ENCODE measurements at places on chromosomes 2 and 18.

GRCh38 chr2:237137626-237138323, 52.1 kb downstream of the COPS8 start:
- DNase-seq: no peak

DNA sequence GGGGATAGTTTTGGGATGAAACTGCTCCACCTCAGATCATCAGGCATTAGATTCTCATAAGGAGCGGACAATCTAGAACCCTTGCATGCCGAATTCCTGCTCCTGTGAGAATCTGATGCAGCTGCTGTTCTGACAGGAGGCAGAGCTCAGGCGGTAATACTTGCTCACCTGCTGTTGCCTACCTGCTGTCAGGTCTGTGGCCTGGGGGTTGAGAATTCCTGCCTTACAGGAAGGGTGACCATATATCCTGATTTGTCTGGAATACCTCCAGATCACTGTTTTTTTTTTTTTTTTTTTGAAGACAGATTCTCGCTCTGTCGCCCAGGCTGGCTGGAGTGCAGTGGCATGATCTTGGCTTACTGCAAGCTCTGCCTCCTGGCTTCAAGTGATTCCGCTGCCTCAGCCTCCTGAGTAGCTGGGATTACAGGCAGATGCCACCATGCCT, 21.7 kb downstream of the ACSL3 start:
- no peak for DNase-seq

GRCh38 chr2:149122516-149122915, 84.0 kb downstream of the LYPD6B start:
- no peak for DNase-seq

- no peak for DNase-seq
Measured at GRCh38 chr2:222572751-222573174, 83.1 kb downstream of the FARSB start.

- no peak for DNase-seq
Measured at GRCh38 chr2:209113026-209113425, 310.8 kb upstream of the MAP2 start.

DNA sequence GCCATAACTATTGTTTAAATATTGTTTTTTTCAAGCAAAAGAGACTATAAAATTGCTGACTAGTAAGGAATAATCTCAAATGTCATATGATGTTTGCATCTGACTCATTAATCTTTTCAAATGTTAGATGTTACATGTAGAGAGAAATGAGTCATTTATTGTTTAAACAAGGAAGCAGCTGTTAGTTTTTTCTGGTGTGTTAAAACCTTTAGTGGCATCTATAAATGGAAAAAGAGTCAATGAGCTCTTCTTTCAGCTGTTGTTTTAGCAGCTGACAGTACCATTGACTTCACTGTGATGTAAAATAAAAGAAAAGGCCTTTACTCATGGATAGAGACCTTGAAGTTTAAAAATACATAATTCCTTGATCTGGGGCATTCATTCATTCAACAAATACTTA, 1.8 kb upstream of the KLHL41 start:
- DNase-seq: no peak

- DNase-seq: peak; percentile 6
Measured at GRCh38 chr2:132669908-132670495, at the start of gene LYPD1. Gene LYPD1 (minus strand): TSS chr2:132670205. CDS start chr2:132669932, 273 bp downstream.

DNA sequence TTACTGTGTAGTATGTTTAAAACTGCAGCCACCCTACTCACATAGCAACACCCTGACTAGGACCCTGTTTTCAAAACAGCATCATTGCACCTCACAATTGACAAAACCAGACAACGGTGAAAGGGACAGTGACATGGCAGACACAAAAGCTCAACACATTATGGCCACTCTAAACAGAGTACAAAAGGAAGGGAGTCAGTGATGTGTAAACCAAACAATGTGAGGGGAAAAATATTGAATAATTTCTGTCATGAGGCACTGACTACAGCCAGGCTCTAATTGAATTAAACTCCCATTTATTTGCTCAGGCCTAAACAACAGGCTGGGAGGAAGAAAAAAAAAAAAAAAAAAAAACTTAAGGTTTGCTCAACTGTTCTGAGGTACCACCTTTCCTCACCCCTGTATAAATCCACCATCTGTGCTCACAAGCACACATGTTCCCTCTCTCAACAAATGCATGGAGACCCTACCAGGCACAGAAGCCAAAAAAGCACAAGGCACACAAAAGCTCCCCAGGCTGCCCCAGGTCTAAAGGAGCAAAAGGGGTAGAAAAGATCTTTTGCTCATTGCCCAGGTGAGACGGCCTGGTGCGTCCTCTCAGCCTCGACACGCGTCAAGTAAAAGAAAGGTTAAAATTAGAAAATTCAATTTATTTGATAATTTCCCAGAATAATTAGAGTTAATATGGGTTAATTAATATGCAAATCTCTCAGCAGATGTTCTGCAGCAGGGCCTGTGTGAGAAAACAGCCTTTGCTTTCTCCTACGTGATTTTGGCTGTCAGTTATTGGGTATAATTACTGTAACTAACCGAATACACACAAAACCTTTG, 80.9 kb downstream of the ZEB2 start:
- no peak for DNase-seq

GRCh38 chr2:171794918-171795317, 99.1 kb downstream of the SLC25A12 start:
- DNase-seq: no peak

DNA sequence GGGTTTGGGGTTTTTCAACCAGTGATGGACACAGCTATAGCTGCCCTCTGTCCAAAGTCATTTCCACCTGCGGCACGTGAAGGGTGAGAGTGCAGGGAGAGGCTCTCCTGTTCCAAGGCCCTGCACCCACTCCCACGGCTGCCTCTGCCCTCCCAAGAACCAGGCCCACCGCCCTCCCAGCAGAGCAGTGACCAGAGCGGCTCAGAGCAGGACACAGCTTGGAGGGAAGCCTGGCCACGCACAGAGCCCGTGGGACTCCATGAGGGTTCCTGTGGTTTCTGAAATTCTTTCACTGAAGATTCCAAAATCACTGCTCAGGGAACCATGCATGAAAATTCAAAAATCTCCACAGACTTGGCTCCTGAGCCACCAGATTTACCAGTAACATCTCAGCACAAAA, 67.3 kb upstream of the SALL3 start:
- no peak for DNase-seq

GRCh38 chr2:2333076-2333475, 2.0 kb upstream of the MYT1L start:
- no peak for DNase-seq

DNA sequence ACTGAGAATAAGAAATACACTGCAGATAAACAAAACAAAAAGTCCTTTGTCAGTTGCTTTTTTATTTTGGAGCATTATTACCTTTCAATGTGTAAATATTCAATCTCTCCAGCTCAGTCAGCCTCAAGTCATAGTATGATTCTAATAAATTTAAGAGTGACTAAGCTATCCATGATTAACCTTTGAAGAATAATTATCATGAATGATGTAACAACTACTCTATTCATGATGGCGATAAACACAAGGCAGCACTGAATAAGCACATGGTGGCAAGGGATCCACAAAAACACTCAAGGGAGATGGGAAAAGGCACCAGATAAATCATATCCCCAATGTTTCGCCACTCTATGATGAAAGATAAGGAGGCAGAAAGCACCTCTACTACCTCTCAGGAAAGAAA, 67.0 kb downstream of the MAP4K3 start:
- DNase-seq: no peak

- no peak for DNase-seq
Measured at GRCh38 chr2:57370882-57371585, 675.6 kb upstream of the VRK2 start.

DNA sequence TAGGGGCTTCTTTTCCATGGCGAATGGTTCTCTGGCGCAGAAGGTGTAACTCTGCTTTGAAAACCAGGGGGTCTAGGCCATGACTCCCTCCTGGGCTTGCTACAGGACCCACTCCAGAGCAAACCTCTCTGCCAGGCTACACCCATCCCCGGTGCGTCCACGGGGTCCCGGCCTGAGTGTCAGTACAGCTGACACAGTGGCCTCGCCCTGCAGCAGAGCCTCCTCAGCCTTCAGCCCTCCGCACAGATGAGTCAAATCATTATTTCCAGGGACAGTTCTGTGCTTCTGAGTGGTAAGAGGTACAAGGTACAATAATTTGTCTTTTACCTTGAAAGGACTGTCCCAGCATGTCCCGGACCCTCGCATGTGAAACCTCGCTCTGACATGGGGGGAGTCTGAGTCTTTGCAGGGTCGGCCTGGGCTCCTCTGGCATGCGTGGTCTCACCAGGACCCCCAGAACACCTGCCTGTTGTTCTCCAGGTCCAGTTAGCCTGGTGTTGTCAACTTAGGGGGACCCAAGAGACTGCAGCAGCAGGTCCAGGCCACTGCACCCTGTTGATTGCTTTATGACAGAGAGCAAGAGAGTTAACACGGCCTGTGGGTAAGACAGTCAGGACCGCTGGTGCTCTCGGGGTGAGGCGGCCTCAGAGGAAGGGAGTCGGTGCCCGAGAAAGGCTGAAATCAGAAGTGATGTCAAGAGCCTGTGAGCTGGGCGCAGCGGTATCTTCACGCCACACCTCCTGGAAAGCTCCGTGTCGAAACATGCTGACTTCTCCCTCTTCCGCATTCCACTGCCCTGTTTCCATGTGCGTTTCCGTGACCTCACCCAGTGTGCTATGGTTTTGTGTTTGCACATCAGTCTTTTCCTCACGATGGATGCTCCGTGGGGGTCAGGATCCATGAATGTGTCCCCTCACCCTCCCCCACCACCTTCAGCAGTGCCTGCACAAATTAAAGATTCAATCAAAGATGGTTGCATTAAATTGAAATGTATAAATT, 340.1 kb downstream of the EIPR1 start:
- DNase-seq: no peak

GRCh38 chr18:37332219-37332618, 233.4 kb downstream of the CELF4 start:
- DNase-seq: no peak

GRCh38 chr2:64018701-64019082, 536 bp downstream of the VPS54 start:
- DNase-seq: peak; percentile 59

- no peak for DNase-seq
Measured at GRCh38 chr2:28053597-28053996, 163.1 kb downstream of the BABAM2 start.

DNA sequence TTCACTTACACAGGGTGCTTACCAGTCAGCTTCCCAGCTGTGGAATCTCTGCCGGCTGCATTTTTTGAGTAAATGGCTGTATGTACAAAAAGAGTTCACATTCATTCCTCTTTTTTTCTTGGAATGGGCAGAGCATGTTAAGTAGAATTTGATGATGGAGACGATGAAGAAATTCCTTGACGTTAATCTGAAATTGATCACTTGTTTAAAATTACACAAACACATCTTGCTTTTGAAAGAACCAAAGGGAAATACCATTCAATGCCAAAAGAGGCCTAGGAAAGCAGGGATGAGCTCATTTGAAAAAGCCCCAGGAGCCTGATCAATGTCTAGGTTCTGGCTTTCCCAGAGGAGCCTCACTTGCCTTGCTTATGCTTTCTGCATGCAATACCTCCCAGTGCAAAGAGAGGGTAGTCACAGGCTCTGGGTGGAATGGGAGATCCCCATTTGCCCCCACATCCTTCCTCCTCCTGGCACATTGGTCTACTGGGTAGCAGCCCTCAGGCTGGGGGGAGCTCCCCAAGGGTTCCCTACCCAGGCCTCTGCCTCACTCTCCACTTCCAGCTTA, 12.3 kb upstream of the SMAD7 start:
- no peak for DNase-seq

DNA sequence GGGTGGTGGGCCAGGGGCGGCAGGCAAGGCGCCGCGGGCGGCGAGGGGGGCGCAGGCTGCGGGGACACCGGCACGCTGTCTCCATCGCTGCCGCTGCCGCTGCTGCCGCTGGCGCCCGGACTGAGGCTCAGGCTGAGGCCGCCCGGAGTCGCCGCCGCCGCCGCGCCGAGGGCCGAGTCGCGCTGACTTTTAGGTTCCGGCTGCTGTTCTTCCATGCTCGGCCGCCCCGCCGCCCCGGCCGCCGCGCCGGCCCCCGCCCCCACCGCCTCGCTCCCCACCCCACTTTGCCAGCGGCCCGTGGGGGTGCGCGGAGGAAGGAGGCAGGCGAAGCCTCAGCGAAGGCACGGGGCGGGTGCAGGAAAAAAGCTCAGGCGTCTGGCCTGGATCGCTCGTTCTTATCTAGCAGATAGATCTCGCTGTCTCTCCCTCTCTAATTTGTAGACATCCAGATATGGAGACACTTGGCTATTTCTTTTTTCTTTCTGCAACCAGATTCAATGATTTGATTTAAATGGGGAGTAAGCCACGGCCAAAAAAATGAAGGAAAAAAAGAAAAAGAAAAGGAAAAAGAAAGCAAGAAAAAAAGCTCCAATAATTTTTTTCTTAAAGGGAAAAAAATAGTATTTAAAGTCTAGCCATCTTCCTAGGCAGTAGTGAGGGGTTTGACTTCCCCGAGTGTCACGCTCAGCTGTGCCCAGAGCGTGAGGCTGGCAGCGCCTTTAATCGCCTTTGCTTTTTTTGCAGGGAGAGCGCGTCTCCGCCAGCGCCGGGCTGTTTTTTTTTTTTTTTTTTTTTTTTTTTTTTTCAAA, at the start of gene EN1:
Gene EN1, minus strand, starts transcription at position 696 of the 809 bp plus-strand sequence. Its CDS starts 481 bp downstream, at position 215.
- DNase-seq: no peak

- DNase-seq: no peak
Measured at GRCh38 chr2:10188211-10188610, 65.7 kb downstream of the RRM2 start.

DNA sequence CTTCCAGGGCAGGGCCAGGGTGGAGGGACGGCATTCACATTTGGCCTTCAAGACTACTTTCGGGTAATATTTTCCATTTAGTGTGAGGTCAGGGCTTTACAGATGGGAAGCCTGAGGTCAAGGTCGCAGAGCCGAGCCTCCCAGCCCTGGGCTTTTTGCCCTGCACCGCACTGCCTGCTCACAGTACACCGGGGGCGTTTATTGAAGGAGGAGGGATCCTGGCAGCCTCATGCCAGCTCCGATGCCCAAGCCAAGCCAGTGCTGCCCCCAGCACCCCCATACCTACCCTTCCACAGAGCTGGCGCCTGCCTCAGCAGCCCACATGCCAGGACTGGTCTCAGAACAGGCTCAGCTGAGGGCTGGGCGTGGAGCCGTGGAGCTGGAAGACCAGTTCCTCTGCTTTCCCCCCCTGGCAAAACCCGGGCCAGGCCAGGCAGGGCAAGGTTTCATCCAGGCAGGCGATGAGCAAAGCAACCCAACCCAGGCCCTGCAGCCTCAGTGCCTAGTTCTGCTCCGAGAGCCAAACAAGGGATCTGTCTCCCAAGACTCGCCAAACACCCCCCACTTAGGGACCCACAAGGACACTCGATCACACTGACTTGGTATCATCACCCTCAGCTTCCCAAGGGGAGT, 11.9 kb downstream of the SDC1 start:
- no peak for DNase-seq

- no peak for DNase-seq
Measured at GRCh38 chr2:59779571-59779970, 773.9 kb downstream of the BCL11A start.

DNA sequence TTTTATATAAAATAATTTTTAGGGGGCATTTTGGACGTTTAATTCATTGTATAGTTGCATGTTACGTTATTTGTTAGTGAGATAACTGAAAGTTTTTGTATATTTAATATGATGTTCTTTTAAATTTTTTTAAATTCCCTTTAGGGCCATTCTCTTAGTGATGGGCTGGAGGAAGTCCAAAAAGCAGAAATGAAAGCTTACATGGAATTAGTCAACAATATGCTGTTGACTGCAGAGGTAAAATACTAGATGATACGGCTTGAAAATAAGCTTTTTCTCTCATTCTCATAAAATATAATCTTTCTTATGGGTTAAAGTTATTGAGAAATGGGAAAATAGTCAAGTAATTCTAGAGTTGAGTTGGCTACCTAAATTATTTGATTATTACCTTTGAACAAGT, 58.9 kb downstream of the MTX2 start:
- no peak for DNase-seq

GRCh38 chr2:86224645-86225355, 25.5 kb downstream of the MRPL35 start:
- DNase-seq: no peak

Measured in stimulated activated CD4-positive, alpha-beta T cell treated with anti-CD3 and anti-CD28 coated beads, Interleukin-15, amount 100 ng/mL, for 24 hours (primary cell).